ENCODE measurements at places on chromosomes 2 and 18. TPM values are rescaled to one million over a fixed set of nuclear protein-coding genes. Genes with fewer than 3 reads are reported as not detected.
A peak's percentile ranks its signal among the peaks of the same experiment; 100 is the strongest.

Gene KCNIP3
- not detected for total RNA-seq

Gene SCN3A
- not detected for total RNA-seq

Gene MYO7B
- total RNA-seq = not detected

Gene RGPD8
- total RNA-seq = 19.5 TPM

DNA sequence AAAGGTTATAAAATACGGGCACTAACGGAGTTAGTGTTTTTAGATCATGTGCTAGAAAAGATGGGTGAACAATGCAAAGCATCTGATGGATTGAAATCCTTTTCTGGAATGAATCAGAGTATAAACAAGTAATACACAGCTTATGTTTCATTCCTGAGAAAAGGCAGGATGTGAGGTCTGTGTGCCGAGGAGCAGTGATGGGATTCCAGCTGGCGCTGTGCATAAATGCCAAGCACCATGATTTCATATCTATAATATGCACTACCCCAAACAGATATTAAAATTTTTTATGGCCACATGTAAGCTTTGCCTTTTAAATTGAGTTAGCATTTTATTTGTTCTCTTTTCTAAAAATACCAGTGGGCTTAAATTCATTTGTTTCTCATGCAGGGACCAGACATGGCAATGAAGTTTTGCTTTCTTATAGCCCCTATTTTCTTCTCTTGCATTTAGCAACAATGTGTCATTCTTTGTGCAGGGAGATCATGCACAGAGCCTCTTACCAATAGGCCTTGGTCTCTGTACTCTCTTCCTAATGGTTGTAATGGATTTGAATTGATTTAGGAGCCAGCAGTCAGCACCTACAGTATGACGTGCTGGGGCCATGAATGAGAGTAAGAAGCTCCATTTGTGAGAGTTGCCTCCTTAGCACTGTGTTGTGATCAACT, 323.9 kb downstream of the SLC8A1 start:
- no peak overlapping the region for H3K4me3 ChIP-seq
- no peak for DNase-seq
- no peaks in the 10 kb centered on the region for H3K27me3 ChIP-seq
- no peaks in the 10 kb centered on the region for H3K36me3 ChIP-seq
- H3K27ac ChIP-seq = no peak overlapping the region

DNA sequence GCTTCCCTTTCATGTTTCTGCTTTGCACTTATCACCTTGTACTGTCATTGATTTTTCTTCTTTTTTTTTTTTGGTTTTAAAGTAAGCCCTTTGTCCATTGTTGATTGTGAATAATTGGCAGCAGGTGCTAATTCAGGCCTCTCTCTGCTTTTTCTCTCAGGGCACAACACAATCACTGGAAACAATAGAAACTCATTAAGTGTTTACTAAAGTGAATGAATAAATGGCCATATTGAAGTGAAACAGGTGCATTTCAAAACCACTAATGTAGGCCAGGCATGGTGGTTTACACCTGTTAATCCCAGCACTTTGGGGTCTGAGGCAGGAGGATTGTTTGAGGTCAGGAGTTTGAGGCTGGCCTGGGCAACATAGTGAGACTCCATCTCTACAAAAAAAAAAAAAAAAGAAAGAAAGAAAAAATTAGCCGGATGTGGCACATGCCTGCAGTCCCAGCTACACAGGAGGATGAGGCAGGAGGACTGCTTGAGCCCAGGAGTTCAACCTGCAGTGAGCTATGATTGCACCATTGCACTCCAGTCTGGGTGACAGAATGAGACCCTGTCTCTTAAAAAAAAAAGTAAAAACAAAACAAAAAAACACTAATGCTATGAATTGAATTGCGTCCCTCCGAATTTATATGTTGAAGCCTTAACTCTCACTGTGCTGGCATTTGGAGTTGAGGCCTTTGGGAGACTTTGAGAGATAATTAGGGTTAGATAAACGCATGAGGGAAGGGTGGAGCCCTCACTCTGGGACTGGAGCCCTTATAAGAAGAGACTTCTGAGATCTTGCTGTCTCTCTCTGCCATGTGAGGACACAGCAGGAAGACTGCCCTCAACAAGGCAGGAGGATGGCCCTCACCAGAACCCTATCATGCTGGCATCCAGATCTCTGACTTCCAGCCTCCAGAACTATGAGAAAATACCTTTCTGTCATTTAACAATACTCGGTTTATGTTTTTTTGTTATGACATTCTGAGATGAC, 19.9 kb downstream of the SLC38A11 start:
- no peak overlapping the region for H3K4me3 ChIP-seq
- no peak for DNase-seq
- no peaks in the 10 kb centered on the region for H3K36me3 ChIP-seq
- H3K27ac ChIP-seq = no peak overlapping the region

Gene SLC19A3
- not detected for total RNA-seq

Gene ALPP
- not detected for total RNA-seq

GRCh38 chr2:75097831-75098230, 101.5 kb downstream of the TACR1 start:
- peaks cover 12% of the 10 kb centered on the region for H3K27me3 ChIP-seq
- no peak overlapping the region for H3K4me3 ChIP-seq
- H3K27ac ChIP-seq = no peak overlapping the region
- H3K4me1 ChIP-seq = peaks cover 6% of the 10 kb centered on the region
- no peaks in the 10 kb centered on the region for H3K36me3 ChIP-seq
- DNase-seq = no peak

DNA sequence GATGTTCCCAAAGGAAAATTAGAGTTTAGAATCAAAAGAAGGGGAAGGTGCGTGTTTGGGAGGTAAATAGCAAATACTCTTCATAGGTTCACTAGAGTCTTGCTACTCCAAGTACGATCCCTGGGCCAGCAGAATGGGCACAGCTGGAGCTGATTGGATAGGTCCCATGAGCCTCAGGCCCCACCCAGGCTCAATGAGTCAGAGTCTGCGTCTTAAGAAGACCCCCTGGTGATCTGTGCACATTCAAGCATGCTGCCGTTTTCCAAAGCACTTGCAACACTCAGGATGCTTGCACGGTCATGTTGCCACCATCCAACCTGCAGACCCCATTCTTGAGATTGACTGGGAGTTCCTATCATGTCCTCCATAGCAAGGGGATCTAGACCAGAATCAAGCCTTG, 40.5 kb downstream of the ABCG8 start:
- no peak overlapping the region for H3K4me3 ChIP-seq
- no peak overlapping the region for H3K27ac ChIP-seq
- H3K27me3 ChIP-seq = peaks cover 15% of the 10 kb centered on the region
- DNase-seq = no peak
- H3K36me3 ChIP-seq = no peaks in the 10 kb centered on the region
- H3K4me1 ChIP-seq = peaks cover 2% of the 10 kb centered on the region

Gene KIF1A
- total RNA-seq = not detected

GRCh38 chr2:191983591-191983990, 136.7 kb upstream of the CAVIN2 start:
- H3K4me1 ChIP-seq = no peaks in the 10 kb centered on the region
- peaks cover 5% of the 10 kb centered on the region for H3K27me3 ChIP-seq
- H3K36me3 ChIP-seq = no peaks in the 10 kb centered on the region
- DNase-seq = no peak

Gene PXDN
- total RNA-seq = 3.6 TPM

Gene TCF4
- total RNA-seq = 6.1 TPM

Gene CABYR
- 2.3 TPM for total RNA-seq

Gene REG3A
- not detected for total RNA-seq

GRCh38 chr2:174666312-174666711, 68.7 kb upstream of the WIPF1 start:
- H3K36me3 ChIP-seq = no peaks in the 10 kb centered on the region
- no peak overlapping the region for H3K4me3 ChIP-seq
- no peak overlapping the region for H3K27ac ChIP-seq

DNA sequence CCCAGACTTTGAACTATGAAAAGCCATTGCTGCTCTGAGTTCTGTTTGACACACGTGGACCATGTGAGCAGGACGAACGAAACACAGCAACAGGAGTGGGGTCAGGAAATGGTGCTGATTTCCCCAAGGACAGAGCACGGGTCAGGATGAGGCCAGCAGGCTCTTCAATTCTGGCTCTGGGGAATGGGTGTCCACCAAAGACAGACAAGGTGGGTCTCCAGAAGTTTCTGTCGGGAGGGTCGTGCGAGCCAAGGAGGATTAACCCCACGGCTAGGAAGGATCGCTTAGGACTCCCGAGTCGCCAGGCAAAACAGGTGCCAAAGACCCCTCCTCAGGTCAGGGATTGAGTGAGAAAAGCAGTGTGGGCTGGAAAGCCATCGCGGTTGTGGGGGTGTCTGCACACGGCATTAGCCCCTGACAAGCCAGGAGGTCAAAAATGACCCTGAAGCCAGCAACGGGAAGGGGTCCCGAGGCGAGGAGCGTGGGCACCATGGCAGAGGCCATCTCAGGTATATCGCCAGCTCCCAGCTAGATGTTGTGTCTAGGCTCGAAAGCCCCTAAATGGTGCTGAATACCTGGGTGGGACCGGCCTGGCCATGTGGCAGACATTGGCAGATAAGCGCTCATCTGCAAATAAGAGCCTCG, 213.9 kb upstream of the SALL3 start:
- no peaks in the 10 kb centered on the region for H3K36me3 ChIP-seq
- no peaks in the 10 kb centered on the region for H3K27me3 ChIP-seq
- no peaks in the 10 kb centered on the region for H3K4me1 ChIP-seq

DNA sequence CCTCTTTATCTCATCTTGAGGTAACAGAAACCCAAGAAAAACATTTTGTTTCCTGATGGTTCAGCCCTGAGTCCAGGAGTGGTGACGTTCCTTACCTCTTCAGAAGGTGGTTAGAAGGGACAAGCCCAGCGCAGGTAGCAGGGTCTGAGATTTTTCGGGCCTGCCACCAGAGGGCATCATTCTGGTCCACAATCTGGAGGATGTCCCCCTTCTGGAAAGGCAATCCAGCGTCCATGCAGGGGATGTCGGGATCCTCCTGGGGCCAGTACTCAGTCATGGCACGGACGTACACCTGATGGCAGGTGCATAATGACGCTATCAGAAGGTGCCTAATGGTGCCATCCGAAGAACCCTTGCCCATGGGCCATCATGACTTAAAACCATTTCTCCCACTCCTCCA, 17.7 kb downstream of the MPP4 start:
- no peaks in the 10 kb centered on the region for H3K4me1 ChIP-seq
- no peaks in the 10 kb centered on the region for H3K36me3 ChIP-seq
- no peak overlapping the region for H3K27ac ChIP-seq
- H3K4me3 ChIP-seq = no peak overlapping the region
- peaks cover 13% of the 10 kb centered on the region for H3K27me3 ChIP-seq

DNA sequence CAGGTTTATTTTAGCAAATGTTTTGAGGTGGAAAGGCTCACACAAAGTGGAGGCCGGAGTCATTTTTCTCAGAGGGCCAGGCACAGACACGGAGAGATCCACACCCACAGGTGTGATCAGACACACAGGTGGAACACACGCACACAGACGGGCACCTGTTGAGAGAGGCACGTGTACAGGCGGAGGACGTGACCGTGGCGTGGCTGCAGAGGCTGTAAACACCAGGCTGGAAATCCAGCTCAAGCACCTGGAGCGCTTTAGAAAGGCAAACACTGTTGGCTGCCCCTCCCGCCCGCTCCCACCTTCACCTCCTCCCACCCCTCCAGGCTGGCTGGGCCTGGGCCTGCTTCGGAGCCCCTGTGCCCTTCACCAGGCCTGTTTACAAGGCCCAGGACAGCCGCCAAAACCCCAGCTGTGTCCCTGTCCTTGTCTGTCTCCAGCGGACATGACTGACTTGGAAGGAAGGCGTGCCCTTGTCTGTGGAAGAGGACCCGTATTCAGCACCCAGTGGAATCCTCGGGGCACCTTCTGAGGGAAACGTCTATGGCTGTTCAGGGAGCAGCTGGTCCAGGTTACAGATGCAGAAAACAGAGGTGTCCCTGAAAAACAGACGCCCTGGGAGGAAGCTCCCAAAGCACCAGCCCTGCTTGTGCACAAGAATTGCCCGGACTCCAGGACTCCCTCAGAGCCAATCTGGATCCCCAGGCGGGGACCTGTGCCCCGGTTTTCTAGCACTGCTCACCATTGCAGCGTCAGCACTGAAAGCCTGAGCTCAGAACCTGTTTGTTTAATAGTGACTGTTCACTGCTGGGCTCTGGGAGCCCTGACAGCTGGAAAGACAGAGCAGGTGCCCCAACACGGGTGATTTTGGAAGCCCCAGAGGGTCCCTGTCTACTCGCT, 134.3 kb upstream of the HAAO start:
- H3K4me3 ChIP-seq = no peak overlapping the region
- no peaks in the 10 kb centered on the region for H3K4me1 ChIP-seq
- H3K27me3 ChIP-seq = no peaks in the 10 kb centered on the region
- no peaks in the 10 kb centered on the region for H3K36me3 ChIP-seq
- no peak for DNase-seq

GRCh38 chr18:37284260-37284659, 281.3 kb downstream of the CELF4 start:
- DNase-seq = no peak
- no peaks in the 10 kb centered on the region for H3K36me3 ChIP-seq
- no peak overlapping the region for H3K4me3 ChIP-seq
- no peaks in the 10 kb centered on the region for H3K4me1 ChIP-seq

- H3K27ac ChIP-seq = no peak overlapping the region
- H3K27me3 ChIP-seq = peaks cover 24% of the 10 kb centered on the region
- H3K36me3 ChIP-seq = no peaks in the 10 kb centered on the region
- no peaks in the 10 kb centered on the region for H3K4me1 ChIP-seq
- H3K4me3 ChIP-seq = no peak overlapping the region
Observed at GRCh38 chr2:234730066-234730640, 221.7 kb upstream of the SH3BP4 start.

GRCh38 chr2:38274286-38275276, 102.5 kb downstream of the ATL2 start:
- peaks cover 8% of the 10 kb centered on the region for H3K4me1 ChIP-seq
- no peaks in the 10 kb centered on the region for H3K36me3 ChIP-seq
- H3K27me3 ChIP-seq = peaks cover 22% of the 10 kb centered on the region
- H3K4me3 ChIP-seq = no peak overlapping the region

Gene CNOT9
- 92.9 TPM for total RNA-seq

GRCh38 chr2:126662621-126663020, 6.7 kb downstream of the GYPC start:
- peak overlapping the region; percentile 11 for H3K4me3 ChIP-seq
- peaks cover 7% of the 10 kb centered on the region for H3K36me3 ChIP-seq

DNA sequence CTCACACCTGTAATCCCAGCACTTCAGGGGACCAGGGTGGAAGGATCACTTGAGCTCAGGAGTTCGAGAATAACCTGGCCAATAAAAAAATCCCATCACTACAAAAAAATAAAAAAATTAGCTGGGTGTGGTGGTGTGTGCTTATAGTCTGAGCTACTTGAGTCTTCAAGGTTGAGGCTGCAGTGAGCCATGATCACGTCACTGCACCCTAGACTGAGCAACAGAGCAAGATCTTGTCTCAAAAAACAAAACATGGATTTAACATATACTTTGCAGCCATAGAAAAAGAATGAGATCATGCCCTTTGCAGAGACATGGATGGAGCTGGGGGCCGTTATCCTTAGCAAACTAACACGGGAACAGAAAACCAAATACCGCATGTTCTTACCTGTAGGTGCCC, 22.2 kb downstream of the SH2D6 start:
- no peak overlapping the region for H3K27ac ChIP-seq
- H3K36me3 ChIP-seq = no peaks in the 10 kb centered on the region
- peaks cover 7% of the 10 kb centered on the region for H3K4me1 ChIP-seq
- no peak overlapping the region for H3K4me3 ChIP-seq

- H3K27me3 ChIP-seq = no peaks in the 10 kb centered on the region
- no peaks in the 10 kb centered on the region for H3K36me3 ChIP-seq
- peaks cover 24% of the 10 kb centered on the region for H3K4me1 ChIP-seq
- H3K27ac ChIP-seq = peak overlapping the region; percentile 42
Observed at GRCh38 chr2:36807223-36807886, 110.8 kb downstream of the VIT start.

Gene COQ10B
- 27.8 TPM for total RNA-seq

- DNase-seq = no peak
- no peak overlapping the region for H3K27ac ChIP-seq
- H3K27me3 ChIP-seq = no peaks in the 10 kb centered on the region
- no peak overlapping the region for H3K4me3 ChIP-seq
- peaks cover 5% of the 10 kb centered on the region for H3K36me3 ChIP-seq
Observed at GRCh38 chr2:113712941-113713340, 43.5 kb downstream of the SLC35F5 start.
